Anterior cingulate cortex (tissue), 58 donors: ENCODE measurements at places on chromosomes 12 and 14.
A peak's percentile ranks its signal among the peaks of the same experiment; 100 is the strongest.

GRCh38 chr14:101460986-101461750 lies 100.1 kb upstream of the DIO3 start:
- no peak for DNase-seq

DNA sequence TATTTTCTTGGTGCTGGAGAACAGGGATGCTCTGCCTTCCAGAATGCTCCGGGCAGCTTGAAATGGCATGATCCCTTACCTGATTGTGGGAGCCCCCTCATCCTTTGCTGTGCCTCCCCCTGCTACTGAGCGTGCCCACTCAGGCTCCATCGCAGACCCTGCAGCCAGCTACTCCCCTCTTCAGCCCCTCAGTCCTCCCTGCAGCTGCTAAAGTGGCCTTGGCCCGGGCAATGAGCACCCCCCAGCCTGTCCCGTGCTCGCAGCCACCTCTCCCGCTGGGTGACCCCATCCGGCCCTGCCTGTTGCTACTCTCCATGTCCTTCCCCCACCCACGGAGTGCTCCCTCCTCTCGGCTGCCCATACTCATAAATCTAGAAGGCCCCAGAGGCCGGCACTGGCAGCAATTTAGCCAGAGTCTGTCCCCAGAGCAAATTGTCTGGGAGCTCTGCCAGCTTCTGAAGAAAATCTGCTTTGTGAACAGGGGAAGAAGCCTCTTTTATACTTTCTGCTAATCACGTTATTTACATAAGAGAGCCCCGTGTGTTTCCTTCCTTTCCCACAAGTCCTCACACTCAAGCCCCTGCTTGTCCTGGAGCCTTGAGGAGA lies 143.7 kb upstream of the FRMD6 start:
- peak; percentile 79 for DNase-seq

- no peak for DNase-seq
Measured at GRCh38 chr12:62783881-62784280, 151.1 kb downstream of the PPM1H start.

GRCh38 chr12:232731-233614 lies 19.0 kb upstream of the SLC6A12 start:
- DNase-seq: no peak

DNA sequence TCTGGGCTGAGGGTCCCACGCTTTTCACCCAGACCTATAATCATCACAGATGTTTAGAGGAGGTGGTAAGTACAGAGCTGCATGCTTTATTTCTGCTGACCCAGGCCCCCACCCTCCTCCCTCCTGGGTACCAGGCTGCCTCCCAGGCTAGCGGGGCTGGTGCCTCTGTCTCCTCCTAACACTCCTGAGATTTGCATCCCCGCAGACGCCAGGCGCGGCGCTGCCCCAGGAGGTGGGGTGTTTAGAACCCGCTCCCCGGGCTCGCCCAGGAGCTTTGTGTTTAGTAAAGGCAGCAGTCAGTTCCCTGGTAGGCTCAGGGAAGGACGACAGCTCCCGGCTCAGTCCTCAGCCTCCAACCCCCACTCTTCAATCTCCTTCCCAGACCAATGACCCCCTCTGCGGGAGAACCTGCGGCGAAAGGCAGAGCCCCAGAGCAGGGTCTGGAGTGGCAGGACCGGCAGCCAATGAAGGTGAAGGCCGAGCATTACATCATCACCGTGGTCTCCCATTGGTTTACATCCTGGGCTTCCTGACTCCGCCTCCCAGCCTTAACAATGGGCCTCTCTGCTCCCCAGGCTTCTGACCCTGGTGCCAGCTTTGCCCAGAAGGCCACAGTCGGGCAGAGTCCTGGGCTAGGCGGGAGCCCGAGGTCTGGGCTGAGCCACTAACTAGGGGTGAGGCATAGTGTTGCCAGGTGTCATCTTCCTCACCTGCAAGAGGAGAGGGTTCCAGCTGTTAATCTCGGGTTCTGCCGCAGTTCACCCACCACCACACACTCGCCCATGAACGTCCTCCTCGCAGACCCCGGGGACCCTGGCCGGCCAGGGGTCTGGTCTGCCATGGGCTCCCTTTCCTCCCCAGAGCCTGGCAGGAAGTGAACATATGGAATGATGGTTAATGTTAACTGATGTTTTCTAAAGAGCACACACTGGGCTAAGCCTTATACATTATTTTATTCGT lies 57.5 kb downstream of the CALM1 start:
- peak; percentile 92 for DNase-seq

- no peak for DNase-seq
Measured at GRCh38 chr12:50732591-50732990, 31.3 kb upstream of the ATF1 start.

GRCh38 chr12:10641735-10642500 lies 28.5 kb upstream of the MAGOHB start:
- DNase-seq: no peak

DNA sequence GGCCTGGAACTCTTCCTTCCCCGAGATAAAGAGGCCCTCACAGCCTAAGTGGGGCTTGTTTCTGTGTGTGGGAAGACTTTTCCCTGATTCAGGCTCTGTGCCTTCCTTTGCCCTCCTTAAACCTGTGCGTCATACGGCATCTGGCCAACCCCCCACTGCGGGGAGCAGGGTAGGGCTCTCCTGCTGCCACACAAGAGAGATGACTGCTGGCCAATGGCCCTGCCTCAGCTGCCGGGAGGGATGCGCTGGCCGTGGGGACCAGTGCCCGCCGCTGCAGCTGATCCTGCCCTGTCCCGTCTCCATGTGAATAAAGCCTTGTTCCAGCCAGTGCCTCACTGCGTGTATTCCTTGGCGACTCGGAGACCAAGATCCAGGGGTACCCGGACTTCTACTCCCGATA lies 42.5 kb upstream of the BEGAIN start:
- DNase-seq: peak; percentile 42

DNA sequence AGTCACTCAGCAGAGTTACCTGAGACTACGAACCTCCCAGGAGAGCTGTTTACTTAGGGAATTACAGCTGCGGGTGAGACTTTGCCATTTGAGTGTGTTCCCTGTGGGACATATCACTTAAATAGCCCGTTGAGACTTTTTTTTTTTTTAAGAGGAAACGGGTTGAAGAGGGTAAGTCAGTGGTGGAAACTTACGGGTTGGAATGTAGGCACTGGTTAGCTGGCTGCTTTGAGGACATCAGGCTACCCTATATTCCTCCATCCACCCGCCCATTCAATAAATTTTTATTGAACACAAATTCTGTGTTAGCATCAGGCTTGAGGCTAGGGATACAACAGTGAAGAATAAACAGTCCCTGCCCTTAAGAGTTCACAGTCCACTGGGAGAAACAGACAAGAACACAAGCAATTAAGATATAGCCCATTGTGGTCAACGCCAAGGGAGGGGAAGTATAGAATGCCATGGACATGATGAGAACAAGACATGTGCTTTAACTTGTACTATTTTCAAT lies 88.1 kb upstream of the CPSF6 start:
- no peak for DNase-seq

GRCh38 chr12:92206596-92206995 lies 61.0 kb upstream of the BTG1 start:
- DNase-seq: no peak

- DNase-seq: no peak
Measured at GRCh38 chr12:88951860-88952561, 371.7 kb upstream of the KITLG start.

- DNase-seq: peak; percentile 66
Measured at GRCh38 chr14:61456720-61457119, 135.3 kb downstream of the PRKCH start.
